ENCODE measurements at places on chromosomes 16 and 17.

DNA sequence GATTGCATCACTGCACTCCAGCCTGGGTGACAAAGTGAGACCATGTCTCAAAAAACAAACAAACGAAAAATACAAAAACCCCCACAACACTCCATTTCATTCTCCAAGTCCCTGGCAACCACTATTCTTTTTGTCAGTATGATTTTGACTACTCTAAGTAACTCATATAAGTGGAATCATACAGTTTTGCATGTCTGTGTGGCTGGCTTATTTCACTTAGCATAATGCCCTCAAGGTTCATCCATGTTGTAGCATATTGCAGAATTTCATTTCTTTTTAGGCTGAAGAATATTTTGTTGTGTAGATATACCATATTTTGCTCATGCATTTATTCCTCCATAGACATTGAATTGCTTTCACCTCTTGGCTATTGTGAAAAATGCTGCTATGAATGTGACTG is 81.7 kb upstream of the GAS7 start:
- no peak for DNase-seq

- DNase-seq, result no peak
Observed at GRCh38 chr16:17233318-17234002, 237.3 kb downstream of the XYLT1 start.

DNA sequence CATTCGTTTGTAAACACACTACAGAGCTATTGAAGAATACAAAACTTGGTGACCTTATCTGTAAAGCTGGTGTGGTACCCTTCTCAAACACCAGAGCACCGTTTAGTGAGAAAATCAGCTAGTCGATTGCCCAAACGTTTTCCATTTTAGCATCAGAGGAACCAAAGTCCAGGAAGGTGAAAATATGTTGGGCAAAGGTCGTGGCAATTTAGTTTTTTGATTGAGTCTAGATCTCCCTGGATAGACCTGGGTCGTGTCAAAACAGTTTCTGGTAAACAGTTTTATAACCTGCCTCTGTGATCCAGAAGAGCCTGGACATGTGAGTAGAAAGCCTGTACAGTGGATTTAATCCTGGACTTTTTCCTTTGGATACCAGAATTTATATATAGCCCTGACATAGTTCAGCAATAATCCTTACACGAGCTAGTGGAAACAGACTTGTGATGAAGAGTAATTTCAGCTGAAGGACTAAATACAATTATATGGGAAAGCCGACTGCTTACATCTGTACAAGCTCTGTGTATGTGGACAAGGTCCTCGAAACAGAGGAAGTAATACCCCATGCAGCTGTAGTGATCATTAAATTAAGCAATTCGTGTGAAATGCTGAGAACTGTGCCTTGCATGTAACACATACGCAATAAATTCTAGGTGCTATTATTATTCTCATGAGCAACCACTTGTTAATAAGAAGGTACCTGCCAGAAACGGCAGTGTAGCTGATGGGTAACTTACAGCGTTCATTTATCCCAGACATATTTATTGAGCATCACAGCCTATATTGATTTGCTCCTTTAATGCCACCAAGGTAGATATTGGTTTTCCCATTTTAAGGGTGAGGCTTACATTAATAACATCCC is 72.5 kb downstream of the MAP2K6 start:
- DNase-seq, result no peak

DNA sequence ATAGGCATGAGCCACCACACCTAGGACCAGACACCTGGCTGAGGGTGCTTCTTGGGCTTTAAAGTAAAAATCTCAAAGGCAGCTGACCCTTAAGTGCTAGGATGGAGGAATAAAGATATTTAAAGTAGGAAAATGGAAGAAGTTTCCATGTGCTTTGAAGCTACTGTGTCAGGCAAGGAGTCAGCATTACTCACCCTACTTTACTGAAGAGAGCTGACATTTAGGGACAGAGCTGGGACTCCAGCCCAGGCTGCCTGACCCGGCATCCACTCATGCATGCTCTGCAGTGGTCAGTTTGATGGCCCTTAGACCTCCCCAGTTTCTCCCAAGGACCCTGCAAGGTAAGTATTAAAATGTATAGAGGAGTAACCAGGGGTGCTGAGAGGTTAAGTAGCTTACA is 124.7 kb upstream of the PLCG2 start:
- no peak for DNase-seq

DNA sequence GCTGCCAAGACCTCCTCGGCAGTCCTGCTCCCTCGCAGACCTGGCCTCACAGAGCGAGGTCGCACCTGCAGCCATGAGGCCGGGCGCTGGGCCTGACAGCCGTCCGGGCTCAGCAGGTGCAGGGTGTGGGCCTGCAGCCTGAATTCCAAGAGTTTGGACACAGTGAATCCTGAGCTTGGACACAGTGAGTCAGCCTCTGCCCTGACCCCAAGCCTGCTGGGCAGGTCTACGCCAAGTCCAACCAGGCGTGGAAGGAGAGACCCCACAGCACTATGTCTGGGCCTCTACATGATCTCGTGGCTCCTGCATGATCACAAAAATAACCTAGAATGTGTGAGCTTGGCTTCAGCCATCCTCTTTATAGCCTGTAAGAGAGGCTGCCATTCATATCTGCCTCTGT is 121.0 kb downstream of the C16orf95 start:
- no peak for DNase-seq
